ENCODE measurements at places on chromosomes 1 and 21. TPM values are rescaled to one million over a fixed set of nuclear protein-coding genes. Genes with fewer than 3 reads are reported as not detected.

DNA sequence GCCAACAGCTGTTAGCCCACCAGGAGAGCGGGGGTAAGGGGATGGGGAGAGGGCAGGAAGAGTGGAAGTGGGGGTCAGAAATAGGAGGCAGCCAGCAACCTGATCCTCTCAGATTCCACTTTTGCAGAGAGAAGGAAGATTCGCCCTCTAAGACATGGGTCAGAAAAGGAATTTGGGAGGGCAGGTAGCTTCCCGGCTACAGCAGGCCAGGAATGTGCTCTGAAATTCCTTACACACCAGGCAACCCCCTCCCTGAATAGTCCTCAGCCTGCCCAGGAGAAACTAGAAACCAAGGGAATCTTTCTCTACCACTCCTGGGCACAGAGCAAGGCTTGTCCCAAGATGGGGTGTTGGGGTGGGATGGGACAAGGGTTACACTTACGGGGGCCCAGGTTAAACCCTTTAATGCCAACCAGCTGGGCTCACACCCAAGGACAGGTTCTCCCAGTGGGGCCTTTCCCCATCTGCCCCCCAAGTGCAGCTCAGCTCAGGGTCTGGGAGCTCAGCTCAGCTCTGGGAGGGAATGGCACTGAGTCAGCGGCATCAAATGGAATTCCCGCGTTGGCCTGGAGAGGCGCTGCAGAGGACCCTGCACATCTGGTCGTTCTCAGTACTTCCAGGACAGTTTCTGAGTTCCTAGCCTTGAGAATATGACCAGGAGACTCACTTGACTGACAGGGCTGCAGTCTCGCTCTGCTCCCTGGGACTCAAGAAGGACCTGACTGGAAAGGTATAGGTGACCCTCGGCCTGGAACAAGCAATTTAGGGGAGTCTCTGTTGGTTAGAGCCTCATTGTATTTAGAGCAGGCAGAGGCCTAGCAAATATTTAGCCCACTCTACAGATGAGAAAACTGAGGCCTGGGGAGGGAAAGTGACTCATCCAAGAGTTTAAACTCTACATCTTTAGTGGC, 761 bp downstream of the TNNT2 start:
- peak; percentile 67 for DNase-seq

- no peak for DNase-seq
Observed at GRCh38 chr1:193185211-193185610, 1.2 kb downstream of the B3GALT2 start.

DNA sequence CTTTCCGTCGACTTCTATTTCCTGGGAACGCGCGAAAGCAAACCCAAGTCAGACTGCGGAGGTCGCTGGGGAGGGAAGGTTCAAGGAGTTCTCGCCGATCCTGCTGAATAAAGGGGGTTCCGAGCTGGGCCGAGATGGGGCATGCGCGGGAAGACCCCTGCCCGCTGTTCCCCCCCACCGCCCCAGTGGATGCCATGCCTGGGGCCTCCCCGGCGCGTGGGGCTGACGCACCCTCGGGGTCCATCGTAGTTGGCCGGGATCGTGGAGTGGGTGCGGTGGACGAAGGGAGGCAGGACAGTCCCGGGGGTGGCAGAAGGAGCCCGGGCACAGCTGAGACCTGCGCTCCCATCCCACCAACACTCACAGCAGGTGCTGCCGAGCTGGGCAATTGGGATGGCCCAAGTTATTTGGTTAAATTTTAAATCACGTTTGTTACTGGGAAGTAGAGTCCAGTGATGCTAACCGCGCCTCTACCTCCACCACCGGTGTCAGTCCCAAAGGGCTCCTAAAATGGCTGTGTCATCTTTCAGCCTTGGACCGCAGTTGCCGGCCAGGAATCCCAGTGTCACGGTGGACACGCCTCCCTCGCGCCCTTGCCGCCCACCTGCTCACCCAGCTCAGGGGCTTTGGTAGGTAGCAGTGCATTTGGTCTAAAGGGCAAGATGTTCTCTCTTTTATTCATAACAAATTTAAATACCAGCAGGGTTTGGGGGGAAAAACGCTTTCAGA, 801 bp downstream of the MX1 start:
- DNase-seq: no peak

DNA sequence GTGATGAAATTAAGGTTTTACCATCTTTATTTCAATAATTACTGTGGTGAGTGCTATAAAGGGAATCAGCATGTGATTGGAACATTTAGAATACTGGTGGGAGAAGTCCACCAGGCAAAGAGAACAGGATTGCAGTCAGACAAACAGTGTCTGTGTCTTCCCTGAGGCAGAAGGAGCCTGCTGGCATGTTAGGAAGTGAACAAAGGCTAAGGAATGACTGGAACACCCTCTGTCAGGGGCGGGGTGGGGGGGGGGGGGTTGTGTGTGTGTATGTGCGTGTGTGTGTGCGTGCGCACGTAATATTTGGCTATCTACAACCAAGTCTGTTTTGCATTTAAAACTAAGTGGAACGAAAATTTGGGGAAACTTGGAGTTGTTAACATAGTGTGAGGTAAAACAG, 30.2 kb downstream of the SRRM1 start:
- DNase-seq: no peak

- DNase-seq: no peak
Observed at GRCh38 chr21:20377250-20377649, 621.0 kb upstream of the NCAM2 start.

- DNase-seq: no peak
Observed at GRCh38 chr21:29238053-29238966, 60.4 kb upstream of the BACH1 start.

DNA sequence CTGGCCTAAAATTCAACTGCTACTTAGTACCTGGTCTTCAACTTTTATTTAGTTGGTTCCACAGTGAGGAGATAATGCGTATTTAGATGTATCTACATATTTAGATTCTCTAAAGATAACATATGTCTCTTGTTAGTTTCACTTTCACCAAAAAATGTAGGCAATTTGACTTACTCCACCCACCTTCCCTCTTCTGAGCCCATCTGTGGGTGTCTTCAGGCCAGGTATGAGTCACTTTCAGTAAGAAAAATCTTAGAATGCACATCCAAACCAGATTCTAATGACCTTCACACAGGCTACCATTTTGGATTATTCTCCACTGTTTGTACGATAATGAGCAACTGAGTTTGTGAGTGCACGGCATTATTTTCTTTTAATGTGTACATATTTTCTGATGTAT, 501.7 kb downstream of the NEGR1 start:
- DNase-seq: no peak

DNA sequence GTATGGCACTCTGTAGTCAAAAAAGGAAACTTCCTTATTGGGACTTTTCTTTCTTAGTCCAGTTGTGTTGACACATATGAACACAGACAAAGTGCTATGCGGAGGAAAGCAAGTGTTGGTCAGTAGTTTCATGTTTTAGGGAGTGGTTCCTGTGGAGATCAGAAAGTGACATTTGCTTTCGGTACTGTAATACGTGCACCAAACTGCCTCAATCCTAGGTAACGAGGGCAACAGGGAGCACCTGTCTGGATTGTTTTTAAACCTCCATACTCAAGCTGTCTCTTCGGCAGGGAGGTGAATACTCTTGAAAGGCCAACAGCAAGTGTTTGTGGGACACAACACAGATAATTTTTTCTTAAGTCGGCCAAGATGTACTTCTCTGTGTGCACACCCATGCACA, 9.1 kb downstream of the RHOU start:
- DNase-seq: no peak

- no peak for DNase-seq
Observed at GRCh38 chr1:77370583-77371306, 88.9 kb downstream of the AK5 start.

DNA sequence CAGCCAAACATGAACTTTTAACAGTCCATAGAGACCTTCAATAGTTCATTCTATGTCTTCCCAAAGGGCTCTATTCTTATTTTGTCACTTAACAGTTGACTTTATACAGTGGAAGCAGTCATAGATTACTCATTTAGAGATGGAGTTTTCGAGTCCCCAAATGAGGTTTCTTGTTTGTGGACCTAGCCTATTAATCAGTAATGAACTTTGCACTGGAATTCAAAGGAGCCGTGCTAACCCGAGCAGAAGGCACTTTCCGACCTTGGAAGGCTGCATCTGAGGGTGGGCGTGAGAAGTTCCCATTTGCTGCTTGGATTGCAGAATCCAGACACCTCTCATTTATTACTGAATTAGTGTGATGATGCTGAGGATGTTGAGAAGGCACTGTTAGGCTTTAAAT, 46.4 kb downstream of the TTC39A start:
- DNase-seq: no peak

DNA sequence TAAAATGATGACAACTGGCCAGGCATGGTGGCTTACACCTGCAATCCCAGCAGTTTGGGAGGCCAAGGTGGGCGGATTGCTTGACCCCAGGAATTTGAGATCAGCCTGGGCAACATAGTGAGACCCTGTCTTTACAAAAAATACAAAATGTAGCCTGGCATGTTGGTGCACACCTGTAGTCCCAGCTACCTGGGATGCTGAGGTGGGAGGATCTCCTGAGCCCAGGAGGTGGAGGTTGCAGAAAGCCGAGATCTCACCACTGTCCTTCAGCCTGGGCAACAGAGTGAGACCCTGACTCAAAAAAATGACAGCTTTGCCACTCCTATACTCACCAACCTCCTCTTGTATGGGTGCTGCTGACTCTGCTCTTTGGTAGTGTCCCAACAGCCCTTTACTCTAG, 18.6 kb downstream of the SYT11 start:
- DNase-seq: no peak

DNA sequence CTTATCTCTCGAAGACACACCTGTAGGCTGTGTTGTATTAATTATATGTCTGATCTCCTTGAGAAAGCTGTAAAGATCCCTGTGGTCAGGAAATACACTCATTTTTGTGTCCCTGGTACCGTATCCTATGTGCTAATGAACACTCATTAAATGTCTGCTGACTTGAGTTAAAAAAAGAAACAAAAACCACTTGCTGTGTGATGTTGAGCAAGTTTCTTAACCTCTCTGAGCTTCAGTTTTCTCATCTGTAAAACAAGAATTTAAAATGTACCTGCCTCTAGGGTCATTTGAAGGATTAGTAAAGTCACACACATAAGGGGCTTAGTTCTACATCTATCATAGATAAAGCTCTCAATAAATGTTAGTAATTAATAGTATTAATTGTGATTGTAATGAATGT, 91.3 kb downstream of the VWA5B1 start:
- DNase-seq: no peak

GRCh38 chr1:208599063-208599462, 354.9 kb upstream of the PLXNA2 start:
- DNase-seq: no peak

GRCh38 chr1:196510451-196510850, 97.8 kb downstream of the KCNT2 start:
- DNase-seq: no peak

DNA sequence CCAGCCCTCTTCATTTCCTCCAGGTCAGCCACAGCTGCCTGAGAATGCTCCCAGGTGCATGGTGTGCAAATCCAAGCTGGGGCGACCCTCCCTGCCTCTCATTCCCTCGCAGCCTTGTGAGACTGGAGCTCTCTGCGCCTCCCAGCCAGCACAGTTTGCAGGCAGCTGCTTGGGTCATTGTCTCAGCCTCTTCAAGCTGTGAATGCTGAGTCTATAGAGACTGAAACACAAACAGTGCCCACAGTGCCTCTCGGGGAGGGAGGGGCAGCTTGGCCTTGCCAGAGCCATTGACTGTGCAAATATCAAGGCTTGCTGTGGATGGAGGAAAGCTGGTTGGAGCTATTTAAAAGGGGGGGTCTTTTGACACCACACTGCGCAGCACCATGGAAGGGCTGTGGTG, 10.6 kb downstream of the PLXNA2 start:
- DNase-seq: no peak

Gene DCST1
- total RNA-seq: not detected

Gene LSM10
- 10.4 TPM for total RNA-seq

Gene LCE2B
- total RNA-seq: not detected

Gene HSD3B2
- total RNA-seq: 2.9 TPM

Gene ADAMTSL4
- 23.4 TPM for total RNA-seq

Gene HSPA13
- 71.7 TPM for total RNA-seq

Gene IL24
- not detected for total RNA-seq

Gene TSPAN2
- 28.2 TPM for total RNA-seq

Gene RAB7B
- total RNA-seq: 5.8 TPM
